ENCODE measurements at places on chromosomes 7 and 10. TPM values are rescaled to one million over a fixed set of nuclear protein-coding genes. Genes with fewer than 3 reads are reported as not detected.

GRCh38 chr7:7329326-7329725 is 147.0 kb downstream of the C1GALT1 start:
- DNase-seq, result no peak

DNA sequence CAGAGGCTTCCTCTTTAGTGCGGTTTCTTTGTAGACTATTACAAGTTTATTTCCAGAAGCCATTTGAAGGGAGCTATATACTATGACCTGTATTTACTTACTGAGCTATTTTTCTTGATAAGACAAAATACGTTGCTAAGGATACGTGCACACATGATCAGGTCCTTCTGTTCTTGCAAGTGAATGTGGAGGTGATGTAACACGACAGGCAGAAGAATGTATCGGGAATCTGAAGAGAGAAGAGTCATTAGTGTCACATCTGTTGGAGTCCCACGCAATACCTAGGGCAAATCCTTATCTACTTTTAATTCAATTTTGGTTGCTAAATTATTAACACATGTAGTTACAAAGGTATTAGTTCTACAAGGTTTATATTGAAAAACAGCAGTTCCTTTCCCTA is 284.6 kb upstream of the IMMP2L start:
- DNase-seq, result no peak

DNA sequence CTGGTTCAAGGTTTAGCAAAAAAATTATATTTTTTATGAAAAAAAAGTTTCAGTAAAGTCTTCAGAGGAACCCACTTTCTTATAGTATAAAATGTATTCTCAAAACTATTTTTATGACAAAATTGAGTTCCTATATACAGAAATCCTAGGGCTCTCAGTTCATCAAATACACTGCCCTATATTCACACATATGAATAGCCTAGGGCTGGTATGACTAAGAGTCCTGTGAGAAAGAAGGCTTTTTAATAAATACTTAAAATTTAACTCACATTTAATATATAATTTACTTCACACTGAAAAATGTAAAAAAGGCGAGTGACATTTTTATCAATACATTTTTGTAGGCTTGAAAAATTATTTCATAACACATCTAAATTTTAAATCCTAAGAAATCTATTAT is 16.6 kb downstream of the CHCHD3 start:
- DNase-seq, result no peak

CALML3 gene
- total RNA-seq, result not detected

CRHR2 gene
- total RNA-seq, result not detected

VWDE gene
- 1.1 TPM for total RNA-seq

GRCh38 chr10:21935439-21936023 is 68.0 kb downstream of the DNAJC1 start:
- DNase-seq, result no peak

BAIAP2L1 gene
- total RNA-seq, result 11.1 TPM

- DNase-seq, result no peak
Observed at GRCh38 chr7:71482284-71482683, 350.3 kb downstream of the GALNT17 start.

GRCh38 chr10:24255115-24255880 is 46.4 kb downstream of the KIAA1217 start:
- no peak for DNase-seq

GRCh38 chr10:14039968-14040668 is 290.6 kb downstream of the FRMD4A start:
- no peak for DNase-seq

- DNase-seq, result no peak
Observed at GRCh38 chr7:92333866-92334265, 88.1 kb downstream of the ANKIB1 start.

KIAA1217 gene
- total RNA-seq, result 2.4 TPM

DNA sequence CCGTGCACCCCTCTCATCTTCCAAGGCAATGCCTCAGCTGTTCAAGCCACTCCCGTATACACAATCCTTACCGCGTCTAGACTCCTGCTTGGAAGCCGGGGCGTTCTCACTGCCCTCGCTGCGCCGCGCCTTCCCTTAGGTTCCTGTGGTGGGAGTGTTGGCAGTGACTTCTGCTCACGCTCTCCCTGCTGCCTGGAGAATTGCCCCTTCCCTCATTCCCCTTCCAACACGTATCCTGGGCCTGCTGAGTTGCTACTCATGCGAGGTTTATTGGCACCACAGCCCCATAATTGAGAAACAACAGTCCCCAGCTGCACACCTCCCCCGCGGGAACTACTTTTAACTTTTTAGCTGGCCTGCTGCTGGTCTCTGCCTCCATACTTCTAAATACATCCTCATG is 31.9 kb downstream of the RBM17 start:
- DNase-seq, result no peak

HOXA6 gene
- 4.5 TPM for total RNA-seq

DNA sequence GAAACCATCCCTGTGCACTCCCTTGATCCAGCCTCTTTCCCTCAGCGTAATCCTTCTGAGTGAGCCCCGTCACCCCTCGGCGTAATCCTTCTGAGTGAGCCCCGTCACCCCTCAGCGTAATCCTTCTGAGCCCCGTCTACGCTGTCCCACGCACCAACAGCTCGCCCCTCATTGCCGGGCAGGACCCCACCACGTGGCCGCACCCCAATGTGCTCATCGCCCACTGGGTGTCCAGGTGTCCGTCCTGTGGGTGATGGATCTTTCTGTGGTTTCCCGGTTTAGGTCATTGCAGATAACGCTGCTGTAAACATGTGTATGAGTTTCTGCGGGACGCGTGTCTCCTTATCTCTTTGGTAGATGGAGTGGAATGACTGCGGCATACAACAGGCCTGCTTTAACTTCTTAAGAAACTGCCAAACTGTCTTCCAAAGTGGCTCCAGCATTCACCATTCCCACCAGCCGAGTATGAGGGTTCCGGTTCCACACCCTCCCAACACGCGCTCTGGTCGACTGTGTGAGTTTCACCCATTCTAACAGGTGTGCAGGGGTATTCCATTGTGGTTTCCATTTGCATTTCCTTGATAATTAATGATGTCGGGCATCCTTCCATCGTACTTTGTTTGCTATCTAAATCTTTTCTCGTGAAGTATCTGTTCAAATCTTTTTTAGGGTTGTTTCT is 42.1 kb upstream of the NKX6-2 start:
- no peak for DNase-seq

NKX2-3 gene
- total RNA-seq, result not detected

- no peak for DNase-seq
Observed at GRCh38 chr7:55258631-55259030, 106.5 kb upstream of the LANCL2 start.

GRCh38 chr7:95316588-95316987 is 7.7 kb downstream of the PON1 start:
- no peak for DNase-seq

DNA sequence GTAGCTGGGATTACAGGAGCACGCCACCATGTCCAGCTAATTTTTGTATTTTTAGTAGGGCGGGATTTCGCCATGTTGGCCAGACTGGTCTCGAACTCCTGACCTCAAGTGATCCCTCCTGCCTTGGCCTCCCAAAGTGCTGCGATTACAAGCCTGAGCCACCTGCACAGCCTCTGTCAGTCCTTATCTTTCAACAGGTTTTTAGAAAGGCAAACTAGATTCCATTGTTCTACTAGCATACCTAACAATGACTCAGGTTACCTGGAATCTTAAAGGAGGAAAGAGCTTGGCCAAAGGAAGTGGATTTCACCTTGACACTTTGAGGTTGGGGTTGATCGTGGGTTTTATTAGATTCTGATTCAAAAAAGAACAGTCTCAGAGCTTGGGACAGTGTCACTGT is 3.2 kb downstream of the ABCC2 start:
- DNase-seq, result peak; percentile 15

GRCh38 chr7:27427416-27427815 is 184.8 kb downstream of the EVX1 start:
- DNase-seq, result no peak

PCLO gene
- 2.2 TPM for total RNA-seq

GRCh38 chr10:111435871-111436270 is 359.0 kb downstream of the ADRA2A start:
- DNase-seq, result no peak

- no peak for DNase-seq
Observed at GRCh38 chr10:50538555-50539398, 85.0 kb downstream of the SGMS1 start.

- no peak for DNase-seq
Observed at GRCh38 chr7:127955051-127955531, 76.1 kb downstream of the LRRC4 start.

DNA sequence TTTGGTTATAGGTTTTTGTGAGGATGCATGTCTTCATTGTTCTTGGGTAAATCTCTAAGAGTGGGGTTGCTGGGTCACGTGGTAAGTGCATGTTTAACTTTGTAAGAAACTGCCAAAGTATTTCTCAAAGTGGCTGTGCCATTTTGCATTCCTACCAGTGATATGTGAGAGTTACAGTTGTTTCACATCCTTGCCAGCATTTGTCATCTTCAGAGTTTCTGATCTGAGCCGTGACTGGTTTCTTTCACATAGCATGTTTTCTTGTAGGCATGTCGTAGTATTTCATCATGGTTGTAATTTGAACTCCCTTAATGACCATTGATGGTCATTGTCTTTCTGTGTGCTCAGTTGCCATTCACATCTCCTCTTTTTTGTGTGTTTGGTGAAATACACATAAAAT is 286.0 kb downstream of the RNLS start:
- DNase-seq, result no peak

DNA sequence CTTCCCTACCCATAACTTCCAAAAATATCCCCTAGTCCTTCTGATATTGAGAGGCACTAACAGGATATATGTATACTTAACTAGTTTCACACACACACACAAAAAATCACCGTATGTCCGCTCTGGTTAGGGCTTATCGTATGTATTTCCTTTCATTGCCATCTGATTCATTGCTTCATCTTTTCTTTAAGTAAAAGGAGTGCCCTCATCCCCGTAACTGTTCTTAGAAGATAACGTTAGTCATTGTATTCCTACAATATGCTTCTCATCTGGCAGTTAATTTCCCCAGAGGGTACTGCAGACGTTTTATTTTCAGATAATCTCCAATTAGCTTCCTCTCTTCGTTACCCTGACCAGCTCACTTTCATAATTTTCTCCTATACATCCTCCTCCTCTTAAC is 37.3 kb downstream of the NRCAM start:
- no peak for DNase-seq

- DNase-seq, result peak; percentile 31
Observed at GRCh38 chr7:142053988-142054387, 57.5 kb upstream of the MGAM2 start.

DNA sequence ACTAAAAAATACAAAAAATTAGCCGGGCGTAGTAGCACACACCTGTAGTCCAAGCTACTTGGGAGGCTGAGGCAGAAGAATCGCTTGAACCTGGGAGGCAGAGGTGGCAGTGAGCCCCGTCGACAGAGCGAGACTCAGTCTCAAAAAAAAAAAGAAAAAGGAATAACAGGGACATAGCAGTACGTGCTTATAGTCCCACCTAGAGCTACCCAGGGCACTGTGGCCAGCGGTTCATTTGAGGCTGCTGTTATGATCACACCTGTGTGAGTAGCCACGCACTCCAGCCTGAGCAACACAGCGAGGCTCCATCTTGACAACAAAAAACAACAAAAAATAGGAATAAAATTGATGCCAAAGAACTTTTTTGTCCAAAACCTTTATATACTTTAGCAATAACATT is 17.1 kb downstream of the WAPL start:
- no peak for DNase-seq

GRCh38 chr10:16945593-16945992 is 128.4 kb upstream of the RSU1 start:
- no peak for DNase-seq

DNA sequence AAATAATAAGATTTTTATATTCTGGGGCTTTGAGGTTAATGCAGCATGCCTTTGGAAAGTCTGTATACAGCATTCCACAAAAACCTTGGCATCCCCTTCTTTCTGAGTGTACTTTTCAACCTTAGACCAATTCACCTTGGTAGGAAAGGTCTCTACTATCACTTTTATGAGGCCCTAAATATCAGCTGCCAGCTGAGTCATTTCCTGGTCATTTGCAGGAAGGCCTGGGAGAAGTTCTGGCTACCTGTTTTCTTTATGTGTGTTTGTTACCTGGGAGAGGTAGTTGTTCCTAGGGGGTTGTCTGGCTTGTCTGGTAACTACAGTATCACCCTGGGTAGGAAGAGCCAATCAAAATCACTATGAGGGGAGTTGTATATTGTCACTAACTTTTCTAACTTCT is 4.1 kb downstream of the SPAM1 start:
- DNase-seq, result no peak

HMX2 gene
- total RNA-seq, result 0.06 TPM

DNA sequence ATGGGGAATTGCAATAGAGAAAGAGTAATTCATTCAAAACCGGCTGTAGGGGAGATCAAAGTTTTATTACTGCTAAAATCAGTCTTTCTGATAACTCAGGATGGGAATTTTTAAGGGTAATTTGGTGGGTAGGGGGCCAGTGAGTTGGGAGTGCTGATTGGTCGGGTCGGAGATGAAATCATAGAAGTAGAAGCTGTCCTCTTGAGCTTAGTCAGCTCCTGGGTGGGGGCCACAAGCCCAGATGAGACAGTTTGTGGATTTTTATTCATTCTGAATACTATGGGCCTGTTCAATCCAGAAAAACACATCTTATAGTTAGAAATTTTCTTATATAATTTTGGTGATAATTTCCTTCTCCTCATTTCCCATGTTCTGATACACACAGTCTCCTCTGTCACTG is 25.4 kb downstream of the CALD1 start:
- DNase-seq, result no peak

CNPY1 gene
- not detected for total RNA-seq

GRCh38 chr10:130243015-130243414 is 106.8 kb downstream of the GLRX3 start:
- DNase-seq, result no peak

DNA sequence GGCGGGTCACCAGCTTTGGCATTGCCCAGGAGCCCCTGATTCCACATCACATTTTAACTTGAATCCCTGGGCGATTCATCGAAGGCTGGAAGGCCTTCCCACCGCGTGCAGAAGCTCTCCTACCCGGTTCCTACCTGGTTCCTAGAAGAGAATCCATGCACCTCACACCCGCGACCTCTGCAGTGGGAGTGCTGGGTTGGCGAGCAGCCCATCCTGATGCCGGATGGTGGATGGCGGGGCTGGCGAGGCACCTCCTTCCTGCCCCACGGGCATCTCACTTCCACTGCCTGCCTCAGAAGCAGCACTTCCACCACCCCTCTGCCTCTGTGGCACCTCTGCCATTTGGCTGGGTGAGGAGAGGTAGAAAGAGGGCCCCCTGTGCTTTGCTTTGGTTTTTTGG is 32.0 kb downstream of the NUB1 start:
- no peak for DNase-seq

DNA sequence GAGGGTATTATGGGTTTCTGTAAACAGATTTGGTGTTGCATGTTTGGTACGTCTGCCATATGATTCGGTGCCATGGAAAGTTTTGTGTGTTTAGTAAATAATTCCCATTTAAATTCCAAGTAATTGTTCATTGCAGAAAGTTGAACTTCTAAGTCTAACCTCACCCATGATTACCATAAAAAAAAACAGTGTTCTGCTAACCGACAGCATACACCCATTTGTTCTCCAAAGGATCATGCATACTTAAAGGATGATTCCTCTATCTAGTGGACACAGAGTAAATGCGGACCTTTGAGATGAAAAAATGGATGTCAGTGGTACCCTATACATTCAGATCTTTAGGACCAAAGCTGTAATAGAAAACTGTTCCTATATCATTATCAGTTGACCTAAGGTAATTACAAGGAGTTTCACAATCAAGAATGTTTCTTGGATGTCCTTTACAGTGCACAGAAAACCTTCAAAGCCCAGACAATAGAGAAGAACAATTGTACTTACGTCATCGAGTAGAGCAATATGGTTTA is 209.9 kb downstream of the CRPPA start:
- no peak for DNase-seq

CYP2W1 gene
- total RNA-seq, result not detected
